ENCODE measurements at places on chromosomes 7 and 10. TPM values are rescaled to one million over a fixed set of nuclear protein-coding genes. Genes with fewer than 3 reads are reported as not detected.

GRCh38 chr7:105808703-105809590, 67.5 kb downstream of the ATXN7L1 start:
- H3K27ac ChIP-seq: no peak overlapping the region
- peaks cover 19% of the 10 kb centered on the region for H3K4me1 ChIP-seq
- no peaks in the 10 kb centered on the region for H3K27me3 ChIP-seq
- DNase-seq: peak; percentile 85
- H3K4me3 ChIP-seq: no peak overlapping the region

DNA sequence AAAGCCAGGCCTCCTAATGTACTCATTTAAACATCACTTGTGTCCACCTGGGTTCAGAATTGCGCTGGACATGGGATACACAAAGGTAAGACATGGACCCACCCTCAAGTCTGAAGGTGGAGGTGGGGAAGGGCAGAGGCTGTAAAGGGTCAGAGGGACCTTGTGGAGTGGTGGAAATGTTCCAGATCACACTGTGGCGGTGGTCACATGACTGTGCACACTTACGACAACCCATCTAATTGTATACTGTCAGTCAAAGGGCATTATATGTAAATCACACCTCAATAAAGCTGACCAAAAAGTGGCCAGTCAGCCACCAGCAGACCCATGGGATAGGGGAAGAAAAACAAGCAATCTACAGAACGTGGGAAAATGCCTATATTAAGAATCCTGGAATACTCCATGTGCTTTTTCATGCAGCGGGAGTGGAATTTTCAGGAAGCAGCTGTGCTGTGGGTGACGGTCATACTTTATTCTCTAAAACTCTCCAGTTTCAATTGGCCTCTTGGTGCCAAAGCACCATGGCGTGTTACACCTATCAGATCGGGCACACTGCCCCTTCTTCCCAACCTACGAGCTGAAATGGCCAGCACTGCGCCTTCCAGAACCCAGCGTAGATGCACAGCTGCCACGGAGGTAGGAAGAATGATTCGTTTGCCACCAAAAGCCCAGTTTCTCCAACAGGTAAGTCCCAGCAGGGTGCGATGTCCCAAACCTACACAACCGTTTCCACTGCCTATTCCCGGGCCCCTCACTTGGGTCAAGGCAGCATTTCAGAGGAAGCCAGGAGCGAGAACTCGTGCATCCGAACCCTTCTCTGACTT, 69.8 kb downstream of the PRKAG2 start:
- peaks cover 51% of the 10 kb centered on the region for H3K27me3 ChIP-seq
- no peak for DNase-seq
- no peak overlapping the region for H3K27ac ChIP-seq
- no peaks in the 10 kb centered on the region for H3K36me3 ChIP-seq

GRCh38 chr7:95490231-95490762, 4.6 kb downstream of the ASB4 start:
- no peak overlapping the region for H3K4me3 ChIP-seq
- DNase-seq: no peak
- no peak overlapping the region for H3K27ac ChIP-seq

DNA sequence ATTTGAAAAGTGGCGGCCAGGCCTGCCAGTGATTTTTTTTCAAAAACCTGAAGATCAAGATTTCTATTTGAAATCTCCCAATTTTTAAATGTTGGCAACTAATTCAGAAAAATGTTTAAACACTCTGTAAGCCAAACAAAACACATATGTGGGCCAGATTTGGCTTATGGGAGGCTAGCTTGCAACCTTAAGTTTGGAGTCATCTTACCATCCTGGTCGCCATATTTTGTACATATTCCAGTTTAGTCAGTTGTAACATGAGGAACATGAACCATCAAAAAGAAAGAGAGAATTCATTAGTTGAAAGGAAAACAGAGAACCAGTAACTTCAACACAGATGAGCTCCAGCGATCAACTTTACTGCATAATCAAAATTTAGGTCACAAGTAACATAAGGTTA, 115.4 kb downstream of the TMEM26 start:
- no peaks in the 10 kb centered on the region for H3K36me3 ChIP-seq
- H3K27ac ChIP-seq: no peak overlapping the region

DNA sequence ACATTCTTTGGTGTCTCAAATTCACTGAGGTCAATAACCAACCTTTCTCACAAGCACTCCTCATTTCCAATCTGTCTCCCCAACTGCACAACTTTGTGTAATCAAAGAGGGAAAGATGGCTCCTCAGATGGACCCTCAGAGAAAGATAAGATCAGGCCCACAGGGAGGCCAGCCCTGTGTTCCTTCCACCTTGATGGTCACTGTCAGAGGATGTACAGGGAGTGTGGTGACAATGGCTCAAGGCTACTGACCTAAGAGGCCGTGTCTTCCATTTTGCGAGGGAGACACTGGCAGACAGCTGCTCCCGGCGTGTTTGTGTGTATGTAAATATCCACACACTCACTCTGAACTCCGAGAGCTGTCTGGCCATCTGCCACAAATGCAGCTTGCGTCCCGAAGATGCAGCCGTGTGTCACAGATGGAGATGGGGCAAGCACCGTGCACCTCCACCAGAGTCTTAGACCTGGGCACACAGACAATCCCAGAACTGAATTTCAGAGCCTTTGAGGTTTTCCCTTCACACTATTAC, 712.1 kb upstream of the NRP1 start:
- no peak overlapping the region for H3K27ac ChIP-seq
- no peaks in the 10 kb centered on the region for H3K4me1 ChIP-seq
- H3K27me3 ChIP-seq: peaks cover 8% of the 10 kb centered on the region
- DNase-seq: peak; percentile 15
- no peaks in the 10 kb centered on the region for H3K36me3 ChIP-seq
- no peak overlapping the region for H3K4me3 ChIP-seq

DNA sequence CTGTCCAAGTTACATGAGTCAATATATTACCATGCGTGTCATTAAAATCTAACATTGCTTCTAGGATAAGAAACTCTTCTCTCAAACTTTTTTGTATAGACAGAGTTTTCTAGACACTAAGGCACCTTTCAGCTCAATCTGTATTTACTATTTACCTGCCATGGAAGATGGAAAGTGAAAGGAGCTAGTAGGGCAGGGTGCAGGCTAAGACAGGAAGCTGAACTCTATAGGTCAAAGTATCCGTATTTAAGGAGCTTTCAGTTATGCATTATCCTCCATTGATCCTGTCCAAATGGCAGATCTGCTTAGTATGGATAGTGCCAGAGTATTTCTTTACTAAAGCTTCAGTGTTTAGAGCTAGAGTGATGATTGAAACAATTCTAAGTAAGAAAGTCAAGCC, 612.8 kb downstream of the IPMK start:
- no peak overlapping the region for H3K27ac ChIP-seq
- H3K4me3 ChIP-seq: no peak overlapping the region
- no peaks in the 10 kb centered on the region for H3K4me1 ChIP-seq
- DNase-seq: no peak

- peaks cover 11% of the 10 kb centered on the region for H3K4me1 ChIP-seq
- H3K4me3 ChIP-seq: no peak overlapping the region
- H3K27me3 ChIP-seq: no peaks in the 10 kb centered on the region
- H3K27ac ChIP-seq: peak overlapping the region; percentile 30
- no peak for DNase-seq
- H3K36me3 ChIP-seq: no peaks in the 10 kb centered on the region
Measured at GRCh38 chr10:4371691-4372295, 454.2 kb upstream of the AKR1E2 start.

- H3K27me3 ChIP-seq: no peaks in the 10 kb centered on the region
- H3K27ac ChIP-seq: no peak overlapping the region
- H3K4me1 ChIP-seq: no peaks in the 10 kb centered on the region
- DNase-seq: no peak
- H3K36me3 ChIP-seq: no peaks in the 10 kb centered on the region
- no peak overlapping the region for H3K4me3 ChIP-seq
Measured at GRCh38 chr10:121324678-121325213, 273.5 kb downstream of the FGFR2 start.

GRCh38 chr7:20913853-20914252, 127.2 kb upstream of the SP8 start:
- no peak overlapping the region for H3K4me3 ChIP-seq
- H3K36me3 ChIP-seq: no peaks in the 10 kb centered on the region
- no peak overlapping the region for H3K27ac ChIP-seq
- DNase-seq: no peak
- no peaks in the 10 kb centered on the region for H3K27me3 ChIP-seq

GRCh38 chr10:126253611-126253998, 134.7 kb downstream of the ADAM12 start:
- H3K36me3 ChIP-seq: no peaks in the 10 kb centered on the region
- H3K27me3 ChIP-seq: no peaks in the 10 kb centered on the region
- peak overlapping the region; percentile 68 for H3K27ac ChIP-seq
- H3K4me3 ChIP-seq: no peak overlapping the region
- peaks cover 15% of the 10 kb centered on the region for H3K4me1 ChIP-seq

DNA sequence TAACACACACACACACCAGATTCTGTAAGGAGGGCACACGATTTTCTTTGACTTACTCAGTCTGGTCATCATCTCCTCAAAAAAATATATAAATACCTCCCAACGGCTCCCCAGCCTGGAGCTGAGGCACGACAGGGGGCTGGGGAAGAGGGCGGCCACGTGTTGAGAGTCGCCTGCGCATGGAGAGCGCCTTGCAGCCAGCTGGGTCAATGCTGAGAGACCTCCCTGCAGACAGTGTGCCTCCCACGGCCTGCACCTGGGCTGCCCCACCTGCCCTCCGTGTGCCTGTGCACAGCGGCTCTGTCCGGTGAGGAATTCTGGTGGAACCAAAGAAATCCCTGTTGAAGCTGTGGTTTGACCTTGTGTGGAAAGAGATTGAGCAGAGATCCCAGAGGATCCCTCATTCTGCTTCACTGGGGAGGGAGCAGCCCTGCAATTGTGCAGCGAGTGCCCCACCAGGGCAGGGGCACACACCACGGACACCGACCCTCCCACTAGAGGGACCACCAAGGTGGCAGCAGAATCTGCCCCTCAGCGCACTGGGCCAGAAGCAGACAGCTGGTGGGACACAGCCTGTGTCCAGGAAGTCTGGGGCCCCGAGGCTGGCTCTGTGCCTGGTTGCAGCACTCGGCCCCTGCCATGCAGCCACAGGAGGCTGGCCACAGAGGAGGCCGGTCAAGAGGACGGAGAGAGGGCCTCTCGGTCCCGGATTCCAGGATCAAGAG, 150.5 kb upstream of the PPP2R2D start:
- no peak overlapping the region for H3K27ac ChIP-seq
- no peaks in the 10 kb centered on the region for H3K27me3 ChIP-seq
- DNase-seq: no peak

GRCh38 chr10:76811430-76811829, 826.2 kb downstream of the KCNMA1 start:
- H3K27ac ChIP-seq: no peak overlapping the region
- H3K27me3 ChIP-seq: peaks cover 3% of the 10 kb centered on the region
- H3K36me3 ChIP-seq: no peaks in the 10 kb centered on the region
- no peak overlapping the region for H3K4me3 ChIP-seq

The PPP1R17 gene
- total RNA-seq: not detected

The KIF5B gene
- 130 TPM for total RNA-seq

The SUV39H2 gene
- 23.3 TPM for total RNA-seq

The LIPK gene
- total RNA-seq: not detected

The SNX8 gene
- 7.7 TPM for total RNA-seq

The ARMC10 gene
- total RNA-seq: 21.0 TPM

The MGMT gene
- 11.5 TPM for total RNA-seq

The FMC1 gene
- total RNA-seq: 6.4 TPM

The SFTPA1 gene
- total RNA-seq: not detected

The RAPGEF5 gene
- 0.28 TPM for total RNA-seq

Measured in IMR-90 (cell line).